ENCODE measurements at places on chromosomes 11 and 22.
A peak's percentile ranks its signal among the peaks of the same experiment; 100 is the strongest.

- DNase-seq = no peak
Measured at GRCh38 chr11:46743693-46744339, 24.8 kb downstream of the F2 start.

DNA sequence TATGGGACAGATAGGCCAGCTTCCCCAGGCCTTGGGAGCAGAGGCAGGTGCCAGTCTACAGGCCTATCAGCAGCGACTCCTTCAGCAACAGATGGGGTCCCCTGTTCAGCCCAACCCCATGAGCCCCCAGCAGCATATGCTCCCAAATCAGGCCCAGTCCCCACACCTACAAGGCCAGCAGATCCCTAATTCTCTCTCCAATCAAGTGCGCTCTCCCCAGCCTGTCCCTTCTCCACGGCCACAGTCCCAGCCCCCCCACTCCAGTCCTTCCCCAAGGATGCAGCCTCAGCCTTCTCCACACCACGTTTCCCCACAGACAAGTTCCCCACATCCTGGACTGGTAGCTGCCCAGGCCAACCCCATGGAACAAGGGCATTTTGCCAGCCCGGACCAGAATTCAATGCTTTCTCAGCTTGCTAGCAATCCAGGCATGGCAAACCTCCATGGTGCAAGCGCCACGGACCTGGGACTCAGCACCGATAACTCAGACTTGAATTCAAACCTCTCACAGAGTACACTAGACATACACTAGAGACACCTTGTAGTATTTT, 26.6 kb upstream of the L3MBTL2 start:
- DNase-seq = no peak

GRCh38 chr11:35337136-35337913, 82.0 kb downstream of the SLC1A2 start:
- no peak for DNase-seq

DNA sequence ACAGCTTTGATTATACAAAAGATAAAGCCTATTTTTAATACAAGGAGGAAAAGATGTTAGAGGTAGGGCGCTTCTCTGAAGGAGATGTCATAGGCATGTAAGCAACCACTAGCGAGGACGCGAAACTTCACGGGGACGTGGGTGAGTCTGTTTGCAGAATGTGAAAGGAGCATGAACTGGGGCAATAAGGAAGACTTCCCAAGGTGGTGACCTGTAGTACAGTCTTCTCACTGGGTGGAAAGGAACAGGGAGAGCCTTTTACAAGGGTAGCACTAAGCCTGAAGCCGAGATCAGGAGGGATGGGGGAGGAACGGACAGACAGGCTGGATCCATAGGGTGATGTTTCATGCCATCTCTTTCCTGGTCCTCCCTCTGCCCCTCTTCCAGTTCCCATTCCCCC, 10.0 kb upstream of the MICAL2 start:
- DNase-seq = no peak

DNA sequence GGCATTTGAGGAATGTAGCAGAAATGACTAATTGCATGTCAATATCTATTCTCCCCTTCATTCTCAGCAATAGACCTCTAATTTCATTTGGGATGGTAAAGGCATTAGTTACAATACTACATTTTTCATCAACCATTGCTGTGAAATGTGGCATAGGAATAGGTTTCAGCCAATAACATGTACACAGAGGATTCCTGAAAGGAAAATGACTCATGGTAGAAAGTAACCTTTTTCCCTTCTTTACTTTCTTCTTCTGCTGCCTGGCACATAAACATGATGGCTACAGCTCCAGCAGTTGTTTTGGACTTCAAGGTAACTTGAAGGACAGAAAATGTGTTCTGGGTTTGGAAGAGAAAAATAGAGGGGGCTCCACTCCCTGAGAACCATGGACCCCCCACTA, 231.8 kb upstream of the CTSC start:
- DNase-seq = no peak

DNA sequence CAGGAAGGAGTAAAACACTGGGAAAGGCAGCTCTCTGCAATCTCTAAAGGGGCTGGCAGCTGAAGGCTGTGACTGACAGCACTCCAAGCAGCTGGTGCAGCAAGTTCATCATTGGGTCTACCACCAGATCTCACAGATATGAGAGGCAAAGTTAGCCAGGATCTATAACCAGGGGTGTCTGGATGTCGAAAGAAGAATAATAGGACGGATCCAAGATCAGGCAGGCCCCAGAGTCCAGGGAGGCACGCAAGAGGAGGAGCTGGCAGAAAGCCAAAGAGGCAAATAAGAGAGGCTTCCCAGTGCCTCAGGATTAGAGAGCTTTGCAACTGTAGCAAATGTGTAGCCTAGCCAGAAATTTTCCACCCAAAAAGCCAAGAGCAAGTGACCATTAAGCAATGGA, 77.1 kb downstream of the RBMXL2 start:
- no peak for DNase-seq

DNA sequence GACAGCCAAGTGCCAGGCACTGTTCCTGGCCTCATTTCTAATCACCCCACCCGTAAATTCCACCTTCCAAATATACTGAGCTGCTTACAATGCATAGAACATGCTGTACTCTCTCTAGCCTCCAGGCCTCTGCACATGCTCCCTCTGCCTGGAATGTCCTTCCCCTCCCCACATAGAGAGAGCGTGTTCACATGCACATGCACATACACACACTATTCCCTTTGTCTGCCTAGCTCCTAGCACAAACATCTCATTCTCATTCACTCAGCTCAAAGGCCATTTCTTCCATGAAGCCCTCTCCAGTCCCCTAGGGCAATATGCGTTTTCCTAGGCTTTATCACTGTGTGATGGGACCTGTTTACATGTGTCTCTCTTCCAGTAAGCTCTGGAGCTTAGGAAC, 144.6 kb downstream of the WT1 start:
- no peak for DNase-seq

GRCh38 chr11:6627762-6628241, 8.6 kb upstream of the TPP1 start:
- DNase-seq = no peak

DNA sequence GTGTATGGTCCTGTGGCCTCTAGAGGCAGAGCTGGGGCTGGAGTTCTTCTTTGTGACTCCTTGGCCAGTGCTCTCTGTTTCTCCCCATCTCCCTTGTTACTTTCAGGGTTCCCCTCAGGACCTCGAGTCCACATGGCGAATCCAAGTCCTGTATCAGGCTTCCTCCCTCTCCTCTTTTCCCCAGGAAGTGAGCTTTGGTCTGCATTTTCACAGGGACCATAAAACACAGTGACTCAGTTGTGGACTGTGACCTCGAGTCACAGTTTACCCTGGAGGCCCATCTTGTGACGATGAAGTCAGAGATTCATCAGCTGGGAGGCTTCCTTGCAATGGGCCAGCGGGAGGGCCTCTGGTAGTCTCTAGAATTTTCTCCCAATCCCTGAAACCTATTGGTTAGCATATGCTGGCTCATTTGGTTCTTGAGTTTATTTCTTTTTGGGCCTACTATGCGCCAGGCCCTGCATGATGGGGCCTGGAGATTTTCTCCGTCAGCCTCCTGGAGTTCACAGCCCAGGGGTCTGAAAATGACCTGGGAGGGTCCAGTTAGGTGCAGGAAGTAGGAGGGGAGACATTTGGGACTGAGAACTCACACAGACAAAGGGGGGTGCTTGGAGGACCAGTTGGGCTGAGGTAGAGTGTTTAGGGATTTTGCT, 100.8 kb downstream of the KIAA1671 start:
- DNase-seq = no peak

GRCh38 chr11:118082880-118083552, 3.7 kb downstream of the SMIM35 start:
- no peak for DNase-seq

DNA sequence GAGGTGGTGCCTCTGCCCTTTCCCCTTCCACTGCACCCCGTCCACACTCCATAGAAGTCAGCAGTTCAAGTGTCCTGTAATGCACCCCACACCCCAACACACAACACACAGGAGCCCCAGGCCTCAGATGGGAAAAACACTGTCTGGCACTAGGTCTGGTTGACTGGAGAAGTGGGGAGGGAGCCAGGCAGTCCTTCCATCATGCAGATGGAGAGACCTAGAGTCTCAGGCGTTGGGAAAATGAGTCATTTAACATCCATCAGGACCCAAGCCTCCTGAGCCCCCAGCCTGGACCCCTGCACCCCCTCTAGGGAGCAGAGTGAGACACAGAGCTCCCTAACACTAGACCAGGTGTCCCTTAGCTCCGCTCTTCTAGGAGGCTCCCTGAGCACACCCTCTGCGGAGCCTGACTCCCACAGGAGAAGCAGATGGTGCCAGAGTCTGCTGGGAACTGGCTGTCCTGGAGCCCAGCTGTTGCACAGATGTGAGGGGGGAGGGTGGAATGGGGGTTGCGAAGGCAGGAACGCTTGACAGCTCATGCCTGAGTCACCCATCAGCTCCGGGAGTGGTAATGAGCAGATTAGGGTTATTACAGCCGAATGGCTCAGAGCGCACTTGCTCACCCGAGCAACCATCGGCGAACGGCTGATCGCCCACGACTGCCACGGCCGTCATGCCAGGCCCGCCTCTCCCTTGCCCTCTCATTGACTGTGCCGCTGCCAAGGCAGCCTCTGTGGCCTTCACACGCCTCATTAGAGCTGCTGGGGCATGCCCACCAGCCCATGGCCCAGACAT, 22.1 kb upstream of the SYT7 start:
- DNase-seq = no peak

GRCh38 chr11:126048197-126048596, 14.5 kb downstream of the CDON start:
- no peak for DNase-seq

- DNase-seq = peak; percentile 8
Measured at GRCh38 chr11:83438438-83438837, 152.3 kb upstream of the CCDC90B start.

- peak; percentile 91 for DNase-seq
Measured at GRCh38 chr11:102546923-102547471, 16.4 kb upstream of the MMP7 start.

DNA sequence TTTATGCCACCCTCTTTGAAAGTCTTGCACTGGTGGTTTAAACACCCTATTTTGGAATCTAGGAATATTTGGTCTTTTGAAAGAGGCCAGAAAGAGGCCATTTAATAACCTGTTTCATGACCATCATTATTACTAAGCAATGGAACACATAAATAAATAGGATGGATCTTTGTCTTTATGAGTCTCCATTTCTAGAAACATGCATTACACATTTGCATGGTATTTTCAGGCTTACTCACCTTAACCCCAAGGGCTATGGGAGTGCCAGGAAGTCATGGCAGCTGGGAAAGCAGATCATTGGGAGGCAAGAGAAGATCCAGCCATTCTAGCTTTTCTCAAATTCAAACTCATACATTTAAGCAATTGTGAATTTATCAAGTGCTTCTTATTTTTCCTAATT, 185.8 kb upstream of the POU2AF2 start:
- no peak for DNase-seq

DNA sequence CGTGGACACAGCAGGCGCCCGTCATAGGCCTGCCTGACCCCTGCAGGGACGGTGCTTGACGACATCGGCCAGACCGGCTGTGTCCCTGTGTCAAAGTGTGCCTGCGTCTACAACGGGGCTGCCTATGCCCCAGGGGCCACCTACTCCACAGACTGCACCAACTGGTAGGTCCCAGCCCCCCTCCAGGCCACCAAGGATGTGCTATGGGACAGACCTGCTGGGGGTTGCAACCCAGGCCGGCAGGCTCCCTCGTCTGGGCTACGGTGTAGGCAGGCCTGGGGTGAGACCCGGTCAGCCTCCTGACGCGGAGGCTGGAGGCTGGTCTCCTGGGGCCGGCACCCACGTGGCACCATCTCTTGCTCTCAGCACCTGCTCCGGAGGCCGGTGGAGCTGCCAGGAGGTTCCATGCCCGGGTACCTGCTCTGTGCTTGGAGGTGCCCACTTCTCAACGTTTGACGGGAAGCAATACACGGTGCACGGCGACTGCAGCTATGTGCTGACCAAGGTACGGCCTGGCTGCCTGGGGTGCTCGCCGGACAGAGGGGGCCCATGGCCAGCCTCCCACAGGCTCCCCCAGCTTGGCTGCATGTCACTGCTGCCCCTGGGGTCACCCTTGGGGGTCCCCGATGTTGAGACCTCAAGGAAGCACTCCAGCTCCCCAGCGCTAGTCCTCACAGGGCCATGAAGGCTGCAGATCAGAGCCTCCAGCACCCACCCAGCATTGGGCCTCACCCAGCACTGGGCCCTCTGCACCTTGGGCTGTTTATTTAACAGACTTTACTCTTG, 7.7 kb downstream of the MUC5AC start:
- DNase-seq = no peak

- no peak for DNase-seq
Measured at GRCh38 chr22:49693848-49694247, 133.8 kb downstream of the BRD1 start.

- DNase-seq = no peak
Measured at GRCh38 chr11:9180784-9181183, 84.4 kb downstream of the DENND5A start.

DNA sequence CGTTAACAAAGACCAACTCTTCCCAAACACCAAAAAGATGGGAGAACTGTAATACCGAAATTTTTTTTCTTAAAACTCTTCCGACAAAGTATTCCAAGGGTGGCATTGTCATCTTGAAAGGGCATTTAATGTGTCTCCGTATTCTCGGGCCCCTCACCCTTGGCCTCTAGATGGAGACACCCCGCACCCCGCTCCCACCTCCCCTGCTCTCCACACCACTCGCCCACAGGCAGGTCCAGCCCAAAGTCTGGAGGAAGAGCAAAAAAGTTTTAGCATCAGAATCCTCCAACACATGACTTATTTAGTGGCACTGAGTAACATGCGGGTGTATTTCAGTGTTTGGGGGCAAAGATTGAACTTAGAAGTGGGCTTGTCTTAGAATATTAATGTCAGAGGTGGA, 20.7 kb downstream of the SPATA19 start:
- no peak for DNase-seq

DNA sequence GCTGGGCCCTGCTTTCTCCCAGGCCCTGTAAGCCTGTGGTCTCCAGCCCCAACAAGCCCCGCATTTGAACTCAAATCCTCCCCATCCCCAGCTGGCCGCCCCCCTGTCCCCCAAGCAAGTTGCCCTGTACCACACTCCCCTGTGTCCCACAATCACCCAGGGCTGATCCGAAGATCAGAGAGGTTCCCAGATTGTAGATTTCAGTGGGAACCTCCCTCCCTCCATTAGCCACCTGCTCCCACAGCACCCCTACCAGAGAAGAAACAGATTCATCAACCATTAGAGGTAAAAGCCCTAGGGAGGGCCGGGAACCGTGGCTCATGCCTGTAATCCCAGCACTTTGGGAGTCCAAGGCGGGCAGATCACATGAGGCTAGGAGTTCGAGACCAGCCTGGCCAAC, 107.5 kb downstream of the FEZ1 start:
- no peak for DNase-seq

- DNase-seq = no peak
Measured at GRCh38 chr11:72123117-72123653, 10.7 kb upstream of the ANAPC15 start.
